Breast epithelium (tissue), 4 donors: ENCODE measurements at places on chromosomes 5 and 9. TPM values are rescaled to one million over a fixed set of nuclear protein-coding genes. Genes with fewer than 3 reads are reported as not detected.
A peak's percentile ranks its signal among the peaks of the same experiment; 100 is the strongest.

DNA sequence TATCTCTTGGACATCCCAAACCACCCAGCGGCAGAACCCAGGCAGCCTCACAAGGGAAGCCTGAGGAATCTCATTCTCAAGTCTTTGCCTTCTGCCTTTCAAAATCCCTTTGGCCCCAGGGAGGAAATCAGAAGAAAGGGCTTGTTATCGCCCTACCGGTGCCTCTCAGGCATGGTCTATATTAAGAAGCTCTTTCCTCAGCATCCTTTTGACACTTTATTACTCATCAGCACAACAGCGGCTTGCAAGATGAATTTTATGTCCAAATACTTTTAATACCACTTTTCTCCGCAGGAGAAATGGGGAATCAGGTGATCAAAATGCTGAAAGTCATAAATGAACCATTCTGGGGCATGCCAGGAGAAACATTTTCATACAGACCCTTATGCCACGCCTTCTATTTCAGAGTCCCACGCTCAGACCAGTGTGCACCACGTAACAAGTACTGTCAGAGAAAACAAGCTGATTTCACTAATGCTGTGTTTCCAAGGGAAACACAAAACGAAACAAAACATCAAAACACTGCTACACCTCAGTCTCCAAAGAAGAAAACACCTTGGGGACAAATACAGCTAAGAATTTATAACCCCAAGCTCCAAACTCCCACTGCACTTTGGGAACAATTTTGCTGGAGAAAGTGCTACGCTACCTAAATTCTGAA is 30.0 kb downstream of the RAPGEF1 start:
- no peak for DNase-seq

DNA sequence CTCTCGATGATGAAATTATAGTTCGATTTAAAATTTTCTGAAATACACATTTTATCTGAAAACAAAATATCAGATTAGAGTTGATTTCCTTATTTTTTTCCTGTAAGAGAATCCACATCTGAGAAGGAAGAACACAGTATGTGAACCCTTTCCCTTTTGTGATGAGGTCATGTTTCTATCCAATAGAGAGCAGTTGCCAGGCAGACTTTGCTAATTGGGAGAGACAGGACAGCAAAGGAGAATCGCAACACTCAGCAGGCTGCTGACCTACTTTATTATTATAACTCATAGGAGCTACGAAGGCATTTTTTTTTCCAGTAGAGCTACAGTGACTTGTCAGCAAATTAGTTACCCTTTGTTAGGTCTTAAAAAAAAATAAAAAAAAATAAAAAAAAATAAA is 242.1 kb downstream of the HCN1 start:
- no peak for DNase-seq

GRCh38 chr5:78509884-78510769 is 138.4 kb downstream of the LHFPL2 start:
- peak; percentile 67 for DNase-seq

DNA sequence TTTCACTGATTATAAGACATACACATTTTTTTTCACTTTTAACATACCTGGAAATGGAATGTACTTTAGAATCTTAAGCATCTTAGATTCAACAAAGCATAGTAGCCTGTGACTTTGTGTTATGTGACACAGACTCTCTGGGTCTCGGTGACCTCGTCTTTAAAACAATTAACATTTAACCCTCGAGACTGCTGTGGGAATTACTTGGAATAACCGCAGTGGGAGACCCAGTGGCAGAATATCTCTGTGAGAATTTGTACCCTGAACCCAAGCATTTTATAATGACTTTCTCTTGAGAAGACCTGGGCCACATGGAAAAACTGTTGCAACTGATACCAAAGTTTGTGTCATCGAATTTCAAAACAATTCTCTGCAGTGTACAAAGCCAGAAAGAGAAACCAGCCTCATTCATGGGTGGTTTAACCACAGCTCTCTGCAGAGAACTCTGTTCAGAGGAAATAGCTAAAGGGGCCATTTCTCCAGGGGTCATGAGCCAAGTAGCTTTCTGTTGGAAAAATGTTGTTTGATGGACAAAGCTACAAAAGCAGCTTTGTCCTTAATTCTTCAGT is 10.0 kb upstream of the RETREG1 start:
- no peak for DNase-seq

DNA sequence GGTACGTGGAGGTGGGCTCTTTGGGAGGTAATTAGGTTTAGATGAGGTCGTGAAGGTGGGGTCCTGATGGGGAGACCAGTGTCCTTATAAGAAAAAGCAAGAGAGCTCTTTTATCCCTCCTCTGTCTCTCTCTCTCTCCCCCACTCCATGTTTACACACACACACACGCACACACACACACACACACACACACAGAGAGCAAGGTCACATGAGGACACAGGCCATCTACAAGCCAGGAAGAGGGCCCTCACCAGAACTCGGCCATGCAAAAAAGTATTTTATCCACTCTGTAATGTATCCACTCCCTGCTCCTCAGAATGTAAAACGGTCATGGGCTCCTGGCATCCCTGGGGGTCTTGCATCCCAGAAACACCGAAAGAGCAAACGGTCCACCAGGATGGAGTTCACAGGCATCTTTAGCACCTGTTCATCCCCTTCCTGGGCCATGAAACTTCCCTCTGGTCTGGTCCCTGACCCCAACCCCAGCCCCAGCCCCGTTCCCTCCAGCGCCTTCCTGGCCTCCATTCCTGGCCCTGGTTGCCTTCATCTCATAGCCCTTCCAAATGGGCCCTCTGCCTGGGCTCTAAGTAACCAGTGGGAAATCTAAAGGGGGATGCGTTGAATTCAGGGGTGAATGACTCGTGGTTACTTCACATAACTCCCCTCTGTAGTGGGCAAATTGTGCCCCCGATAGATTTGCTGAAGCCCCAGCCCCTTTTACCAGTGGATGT is 88.8 kb downstream of the NSUN2 start:
- DNase-seq = no peak

DNA sequence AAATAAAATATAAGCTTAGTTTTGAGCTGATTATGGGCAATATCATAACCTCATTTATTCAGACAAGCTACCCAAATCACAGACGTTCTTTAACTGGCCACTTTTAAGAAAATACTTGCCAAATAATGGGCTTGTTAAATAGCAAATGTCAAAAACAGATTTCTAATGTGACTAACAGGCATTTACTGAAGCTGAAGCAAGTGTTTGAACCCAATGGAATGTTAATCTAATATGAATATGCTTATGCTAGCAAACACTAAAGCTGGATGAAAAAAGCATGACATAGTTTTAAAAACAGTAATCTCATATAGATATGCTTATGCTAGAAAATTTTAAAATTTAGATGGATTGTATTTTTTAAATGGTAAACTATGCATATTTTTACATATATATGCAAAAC is 411.6 kb upstream of the PTGER4 start:
- DNase-seq = no peak

- no peak for DNase-seq
Measured at GRCh38 chr9:76866689-76867088, 39.2 kb downstream of the PRUNE2 start.

DNA sequence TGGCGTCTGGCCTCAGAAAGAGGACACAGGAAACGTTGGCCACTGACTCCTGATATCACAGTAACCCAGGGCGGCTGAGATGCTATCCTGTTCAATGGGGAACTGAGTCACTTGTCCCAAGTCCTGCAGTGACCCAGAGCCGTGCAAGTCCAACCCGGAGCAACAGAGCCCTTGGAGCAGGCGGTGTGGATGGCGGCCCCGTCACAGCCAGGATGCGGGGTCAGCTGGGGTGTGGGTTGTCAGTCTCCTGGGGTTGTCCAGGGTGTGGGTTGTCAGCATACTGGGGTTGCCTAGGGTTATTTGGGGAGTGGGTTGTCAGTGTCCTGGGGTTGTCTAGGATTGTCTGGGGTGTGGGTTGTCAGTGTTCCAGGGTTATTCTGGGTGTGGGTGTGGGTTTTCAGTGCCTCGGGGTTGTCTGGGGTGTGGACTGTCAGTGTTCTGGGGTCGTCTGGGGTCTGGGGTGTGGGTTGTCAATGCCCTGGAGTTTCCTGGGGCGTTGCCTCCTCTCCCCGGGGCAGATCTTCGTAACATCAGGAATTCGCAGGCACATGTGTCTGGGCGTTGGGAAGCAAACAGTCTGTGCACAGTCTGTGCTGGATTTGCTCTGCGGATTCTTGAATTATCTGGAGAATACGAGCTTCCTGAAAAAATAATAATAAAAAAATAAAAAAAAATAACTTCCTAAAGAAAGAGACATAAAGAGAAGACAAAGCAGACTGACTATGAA is 257.5 kb downstream of the PARP8 start:
- DNase-seq = no peak

DNA sequence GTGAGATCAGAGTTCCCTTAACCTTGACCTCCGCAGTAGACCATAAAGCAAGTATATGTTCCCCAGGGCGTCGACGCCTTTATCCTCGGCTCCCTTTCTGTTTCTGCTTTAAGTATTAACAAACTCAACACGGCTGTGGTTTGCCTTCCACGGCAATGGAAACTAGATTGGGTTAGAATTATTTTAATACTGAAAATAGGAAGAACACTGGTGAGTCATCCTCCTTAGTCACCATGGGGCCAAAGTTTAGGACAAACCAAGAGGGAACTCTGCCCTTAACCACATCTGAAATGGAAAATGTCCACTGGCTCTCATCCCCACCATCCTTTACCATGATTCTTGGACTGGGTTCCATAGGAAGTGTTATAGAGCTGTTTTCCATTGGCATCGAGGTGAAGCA is 386.1 kb downstream of the ACTL7B start:
- no peak for DNase-seq

DNA sequence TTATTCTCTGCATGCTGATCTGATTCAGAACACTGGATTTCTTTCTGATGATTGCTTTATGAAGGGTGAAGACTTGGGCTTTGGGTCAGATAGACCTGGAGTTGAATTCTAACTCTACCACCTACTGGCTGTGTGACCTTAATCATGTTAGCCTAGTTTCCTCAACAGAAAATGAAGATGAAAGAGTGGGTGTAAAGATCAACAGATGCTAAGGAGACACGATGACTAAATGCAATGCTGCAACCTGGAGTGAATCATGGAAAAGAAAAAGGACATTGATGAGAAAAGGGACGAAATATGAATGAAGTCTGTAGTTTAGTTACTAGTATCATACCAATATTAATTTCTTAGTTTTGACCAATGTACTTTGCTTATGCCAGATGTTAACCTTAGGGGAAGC is 27.8 kb upstream of the DENND1A start:
- no peak for DNase-seq

AGPAT2 gene
- total RNA-seq = 551 TPM

DNA sequence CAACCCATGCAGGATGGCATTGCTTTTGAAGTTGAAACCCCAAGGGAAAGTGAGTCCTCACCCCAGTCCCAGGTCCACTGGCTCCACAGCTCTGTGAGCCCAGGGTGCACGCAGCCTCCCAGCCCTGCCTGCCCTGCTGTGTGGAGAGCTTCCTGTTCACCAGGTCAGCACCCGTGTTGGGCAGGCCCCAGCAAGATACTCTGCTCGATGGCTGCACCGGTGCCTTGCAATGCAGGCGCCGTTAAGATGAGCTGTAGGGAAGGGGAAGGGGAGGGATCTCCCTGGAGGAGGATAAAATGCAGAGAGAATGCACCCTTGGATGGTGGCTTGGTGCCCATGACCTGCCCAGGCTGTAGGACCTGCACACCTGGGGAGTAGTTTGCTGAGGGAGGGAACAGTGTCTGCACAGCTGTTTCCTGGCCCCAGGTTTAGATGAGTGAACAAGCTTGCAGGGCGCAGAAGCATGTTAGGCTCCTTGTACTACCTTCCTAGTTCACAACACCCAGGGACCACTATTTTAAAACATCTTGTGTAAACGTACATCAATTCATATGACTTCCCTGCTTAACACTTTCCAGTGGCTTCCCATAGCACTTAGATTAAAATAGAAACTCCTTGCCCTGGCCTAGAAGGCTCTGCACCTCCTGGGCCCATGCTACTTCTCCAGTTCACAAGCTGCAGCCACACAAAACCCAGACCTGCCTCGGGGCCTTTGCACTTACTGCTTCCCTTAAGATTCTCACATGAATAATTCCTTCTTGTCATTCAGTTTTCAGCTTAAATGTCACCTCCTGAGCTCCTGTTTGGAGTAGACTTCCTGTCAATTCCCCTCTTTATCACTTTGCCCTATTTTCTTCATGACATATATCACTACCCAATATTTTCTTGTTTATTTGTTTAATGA is 19.6 kb downstream of the FAT2 start:
- DNase-seq = no peak

GRCh38 chr5:59107692-59108091 is 524.8 kb downstream of the RAB3C start:
- DNase-seq = no peak

- DNase-seq = no peak
Measured at GRCh38 chr9:113513536-113513935, 50.0 kb downstream of the RGS3 start.

- no peak for DNase-seq
Measured at GRCh38 chr5:176406436-176407052, 9.8 kb downstream of the CLTB start.

DNA sequence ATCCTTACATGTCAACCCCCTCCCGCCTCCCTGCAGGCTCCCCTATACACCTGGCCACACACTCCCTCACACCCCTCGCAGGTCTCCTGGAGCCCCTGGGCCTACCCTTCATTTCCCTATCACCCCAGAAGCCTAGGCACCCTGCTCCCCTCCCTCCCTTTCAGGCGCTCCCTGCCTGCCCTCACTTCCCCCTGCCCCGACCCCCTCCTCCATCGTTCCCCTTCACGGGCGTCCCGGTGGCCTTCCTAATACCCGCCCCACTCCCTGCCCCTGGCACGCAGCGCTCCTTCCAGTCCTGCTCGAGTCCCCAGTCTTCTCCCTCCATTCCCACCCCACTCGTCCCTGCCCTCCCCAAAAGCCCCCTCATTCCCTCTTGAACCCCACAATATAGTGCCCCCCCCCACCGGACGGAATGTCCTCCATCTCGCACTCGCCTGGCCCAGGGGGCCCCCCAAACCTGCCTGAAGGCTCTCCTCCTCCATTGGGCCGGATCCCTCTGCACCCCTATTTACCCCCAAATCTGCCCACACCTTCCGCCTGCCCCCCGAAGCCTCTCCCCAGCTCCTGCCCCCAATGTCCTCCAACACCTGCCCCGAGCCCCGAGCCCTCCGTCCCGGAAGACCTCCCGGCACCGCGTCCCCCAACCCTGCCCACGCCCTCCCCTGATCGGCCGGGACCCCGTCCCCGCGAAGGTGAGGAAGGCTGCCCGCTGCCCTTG is 746 bp downstream of the STRBP start:
- no peak for DNase-seq

DNA sequence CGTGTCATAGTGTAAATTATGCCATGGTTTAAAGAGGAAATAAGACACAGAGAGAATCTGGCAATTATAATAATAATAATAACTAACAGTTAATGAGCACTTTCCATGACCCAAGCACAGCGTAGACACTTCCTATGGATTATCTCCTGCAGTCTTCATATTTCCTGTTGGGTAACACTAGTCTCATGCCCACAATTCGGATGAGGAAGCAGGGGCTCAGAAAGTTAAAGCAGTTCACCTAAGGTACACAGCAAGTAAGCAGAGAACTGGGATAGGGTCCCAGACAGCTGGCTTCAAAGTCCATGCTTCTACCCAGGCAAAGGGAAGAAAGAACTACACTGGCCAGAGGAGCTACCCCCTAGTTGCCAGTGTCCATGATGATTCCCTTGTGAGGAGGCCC is 27.9 kb upstream of the TGFBI start:
- no peak for DNase-seq

TRAPPC13 gene
- 17.4 TPM for total RNA-seq

GRCh38 chr5:73694089-73694488 is 68.1 kb downstream of the ARHGEF28 start:
- no peak for DNase-seq

THBS4 gene
- 6.0 TPM for total RNA-seq

CRHBP gene
- 2.3 TPM for total RNA-seq
